Stimulated activated CD8-positive, alpha-beta memory T cell treated with anti-CD3 and anti-CD28 coated beads, Interleukin-2, amount 100 ng/mL, for 1 hour (primary cell): ENCODE measurements at places on chromosomes 6 and 20.

- DNase-seq = no peak
These were observed 102.5 kb upstream of the BEND6 start for GRCh38 chr6:56852260-56853010.

- no peak for DNase-seq
These were observed 4.5 kb downstream of the HSPA1A start for GRCh38 chr6:31819871-31820299.

DNA sequence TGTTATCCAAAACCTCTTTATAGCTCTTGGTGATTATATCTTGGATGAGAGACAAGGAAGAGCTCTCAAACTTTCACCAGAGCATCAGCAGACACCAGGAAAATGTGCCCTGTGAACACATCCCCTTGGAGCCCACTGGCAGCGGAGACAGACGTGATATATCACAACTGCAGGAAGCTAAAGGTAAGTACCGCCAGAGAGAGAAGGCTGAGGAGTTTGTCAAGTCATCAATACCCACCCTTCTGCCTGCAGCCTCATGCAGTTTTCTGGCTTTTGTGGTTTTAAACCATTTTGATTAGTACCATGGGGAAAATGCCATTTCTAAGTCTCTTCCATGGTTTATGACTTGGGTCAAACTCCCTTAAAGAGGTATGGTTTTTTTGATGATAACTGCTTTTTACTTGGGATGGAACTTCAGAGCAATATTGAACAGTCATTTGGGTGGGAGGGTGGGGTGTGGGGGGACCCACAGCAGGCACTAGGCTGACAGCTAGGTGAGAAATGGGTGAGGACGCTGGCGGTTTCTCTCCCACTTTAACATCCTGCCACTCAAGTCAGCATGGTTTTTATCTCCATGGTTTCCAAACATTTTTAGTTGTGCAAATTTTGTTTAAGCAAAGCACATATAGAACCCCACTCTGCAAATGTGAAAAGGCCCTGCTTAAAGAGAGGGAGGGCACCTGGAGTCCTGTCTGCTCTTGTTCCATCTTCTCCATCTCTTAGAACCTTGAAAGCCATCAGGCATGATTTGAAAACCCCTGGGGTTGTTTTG lies 108.4 kb downstream of the SCML4 start:
- no peak for DNase-seq

DNA sequence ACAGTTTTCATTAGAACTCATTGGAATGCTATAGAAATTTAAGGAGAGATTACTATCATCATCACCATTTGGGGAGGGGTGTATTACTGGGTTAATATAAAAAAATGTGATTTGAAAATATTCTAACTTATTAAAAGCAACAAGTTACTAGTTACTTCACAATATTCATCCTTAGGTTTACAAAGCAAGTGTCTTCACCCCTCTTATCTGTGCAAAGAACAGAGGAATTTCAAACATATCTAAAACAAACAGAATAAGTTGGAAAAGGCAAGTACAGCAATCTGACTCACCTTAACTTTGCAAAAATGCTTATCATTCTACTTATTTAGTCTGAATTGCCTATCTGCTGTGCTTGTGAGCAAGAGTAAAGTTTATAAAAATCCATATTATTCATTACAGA lies 32.9 kb downstream of the DCBLD1 start:
- DNase-seq = no peak

DNA sequence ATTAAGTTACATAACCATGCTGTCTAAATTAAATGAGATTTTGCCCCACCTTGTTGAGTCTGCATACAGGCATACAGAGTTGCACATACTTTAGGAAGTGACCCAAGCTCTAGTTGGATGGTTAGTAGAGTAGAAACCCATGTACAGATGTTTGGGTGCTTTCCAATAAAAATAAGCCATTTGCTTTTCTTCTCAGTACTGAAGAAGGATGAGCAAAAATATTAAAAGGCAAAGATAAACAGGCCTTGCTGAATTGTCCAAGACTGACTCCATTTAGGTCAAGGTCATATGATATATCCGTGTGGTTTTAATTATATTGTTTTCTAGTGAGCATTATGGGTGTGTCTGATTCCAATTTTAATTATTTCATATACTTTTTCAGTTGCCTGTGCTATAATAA lies 589.4 kb downstream of the RFPL4B start:
- DNase-seq = no peak
